ENCODE measurements at places on chromosomes 5 and 9.

- no peak for DNase-seq
Measured at GRCh38 chr5:143026380-143026779, 256.2 kb downstream of the ARHGAP26 start.

DNA sequence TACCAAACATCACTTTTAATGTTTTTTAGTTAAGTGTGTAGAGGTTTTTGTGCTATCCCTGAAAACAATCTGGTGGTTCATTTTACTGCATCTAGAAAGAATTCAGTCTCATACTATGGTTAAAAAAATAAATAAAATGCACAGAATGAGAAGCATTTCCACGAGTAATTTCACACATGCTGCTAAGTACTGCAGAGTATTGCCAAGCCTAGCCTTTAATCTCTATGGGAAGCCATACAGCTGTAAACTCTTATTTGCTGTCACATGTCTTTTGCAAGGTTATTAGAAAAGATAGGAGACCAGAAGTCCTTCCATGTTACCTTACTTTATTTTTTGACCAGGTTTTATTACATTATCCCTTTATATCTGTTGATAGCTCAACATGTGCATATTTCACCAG is 37.6 kb upstream of the MAN2A1 start:
- DNase-seq: no peak

DNA sequence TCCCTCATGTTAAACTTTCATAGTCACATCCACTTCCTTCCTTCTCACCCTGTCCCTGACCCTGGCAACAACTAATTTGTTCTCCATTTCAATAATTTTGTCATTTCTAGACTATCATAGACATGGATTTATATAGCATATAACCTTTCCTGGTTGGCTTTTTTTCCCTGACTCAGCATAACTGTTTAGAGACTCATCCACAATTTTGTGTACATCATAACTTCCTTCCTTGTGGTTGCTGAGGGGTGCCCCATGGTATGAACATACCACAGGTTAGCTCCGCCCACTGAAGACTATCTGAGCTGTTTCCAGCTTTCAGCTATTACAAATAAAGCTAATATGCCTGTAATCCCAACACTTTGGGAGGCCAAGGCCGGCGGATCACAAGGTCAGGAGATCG is 137.3 kb downstream of the PHF2 start:
- no peak for DNase-seq

DNA sequence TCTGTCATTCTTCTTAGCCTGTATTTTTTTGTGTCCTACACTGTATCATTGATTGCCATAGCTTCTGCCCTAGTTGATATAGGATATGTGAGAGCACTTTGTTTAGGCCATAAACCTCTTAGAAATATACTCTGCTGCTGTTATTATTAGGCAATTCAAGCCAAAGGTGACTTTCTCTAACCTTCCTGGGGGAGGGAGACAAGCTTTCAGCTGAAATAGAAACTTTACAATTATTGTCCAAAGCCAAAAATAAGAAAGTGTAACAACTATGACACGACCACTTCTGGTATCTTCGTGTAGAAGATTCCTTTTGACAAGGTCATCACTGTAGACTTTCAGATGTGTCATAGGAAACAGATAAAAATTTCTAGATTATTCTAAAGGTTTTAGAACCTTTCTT is 12.2 kb upstream of the CSNK1A1 start:
- DNase-seq: no peak

- no peak for DNase-seq
Measured at GRCh38 chr9:93475108-93475507, 21.7 kb upstream of the FAM120AOS start.

DNA sequence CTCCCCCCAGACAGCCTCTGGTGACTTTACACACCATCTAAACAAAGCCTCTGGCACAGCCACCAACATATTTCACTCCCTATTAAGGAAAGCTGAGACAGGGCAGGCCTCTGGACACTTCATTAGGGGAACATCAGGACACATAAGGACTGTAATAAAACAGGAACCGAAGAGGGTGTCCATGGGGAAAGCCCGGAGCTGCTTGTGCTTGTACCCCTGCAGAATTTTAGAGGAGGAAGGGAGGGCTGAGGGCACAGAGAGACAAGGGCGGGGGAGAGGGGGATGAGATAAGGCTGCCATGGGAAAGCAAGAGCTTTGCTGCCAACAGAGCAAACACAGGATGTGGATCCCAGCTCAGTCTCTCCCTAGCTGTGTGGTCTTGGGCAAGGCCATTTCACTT is 138.4 kb downstream of the ASTN2 start:
- DNase-seq: no peak

All from CD14-positive monocyte (primary cell).